ENCODE measurements at places on chromosomes 7 and 10.

DNA sequence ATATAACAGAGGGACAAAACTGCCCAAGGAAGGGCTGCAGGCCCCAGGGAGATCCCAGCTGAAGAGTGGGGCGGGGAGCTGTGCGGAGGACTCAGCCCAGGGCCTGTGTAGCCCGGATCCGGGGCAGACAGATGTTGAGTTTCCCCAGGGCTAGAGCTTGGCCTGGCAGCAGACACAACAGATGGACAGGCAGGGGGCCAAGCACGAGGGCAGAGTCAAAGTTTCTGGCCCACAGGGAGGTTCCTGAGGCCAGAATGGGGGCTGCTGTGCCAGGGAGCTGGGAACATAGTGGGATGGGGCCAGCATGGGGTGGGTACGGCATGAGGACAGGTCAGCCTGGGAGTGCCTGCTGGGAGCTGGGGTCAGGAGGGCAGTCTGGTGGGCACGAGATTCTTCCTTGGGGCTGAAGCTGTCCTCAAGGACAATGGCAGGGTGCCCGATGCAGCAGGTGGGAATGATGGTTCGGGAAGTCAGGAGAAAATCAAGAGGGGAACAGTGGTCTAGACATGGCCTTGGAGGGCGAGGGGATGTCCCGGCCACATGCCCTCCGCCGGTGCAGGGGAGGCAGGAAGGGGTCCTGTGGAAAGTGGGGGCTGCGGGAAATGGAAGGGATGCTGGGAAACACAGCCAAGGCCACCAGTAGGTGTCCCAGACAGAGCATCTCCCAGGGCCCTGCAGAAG is 519.1 kb upstream of the FOXK1 start:
- DNase-seq: no peak
- H3K4me1 ChIP-seq: no peaks in the 10 kb centered on the region
- no peaks in the 10 kb centered on the region for H3K36me3 ChIP-seq

GRCh38 chr7:156141941-156142340 is 329.7 kb upstream of the SHH start:
- no peaks in the 10 kb centered on the region for H3K4me1 ChIP-seq
- no peak for DNase-seq
- no peaks in the 10 kb centered on the region for H3K27me3 ChIP-seq
- H3K4me3 ChIP-seq: no peak overlapping the region

DNA sequence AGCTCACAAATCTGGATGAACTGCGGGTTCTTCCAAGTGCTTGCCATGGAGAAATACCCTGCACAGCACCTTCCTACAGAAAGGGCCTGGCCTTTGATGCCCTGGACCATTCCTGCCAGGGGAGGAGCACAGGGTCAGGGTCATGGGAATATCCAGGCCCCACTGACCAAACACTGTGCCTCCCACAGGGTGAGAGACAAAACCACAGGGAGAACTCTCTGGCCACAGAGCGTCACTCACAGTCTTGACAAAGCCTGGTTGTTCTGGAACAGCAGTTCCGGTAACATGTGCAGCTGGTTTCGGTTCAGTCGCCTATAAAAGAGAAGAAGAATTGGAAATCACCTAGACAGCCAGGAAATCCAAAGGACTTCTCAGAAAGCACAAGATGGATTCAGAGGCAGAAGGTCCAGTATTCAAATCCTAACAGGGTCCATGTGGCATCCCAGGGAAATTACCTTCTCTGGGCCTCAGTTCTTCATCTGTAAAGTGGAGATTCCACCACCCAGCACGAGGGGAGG is 28.1 kb downstream of the SLIT1 start:
- H3K4me3 ChIP-seq: no peak overlapping the region
- no peaks in the 10 kb centered on the region for H3K27me3 ChIP-seq
- DNase-seq: no peak
- H3K27ac ChIP-seq: no peak overlapping the region
- no peaks in the 10 kb centered on the region for H3K36me3 ChIP-seq
- H3K4me1 ChIP-seq: no peaks in the 10 kb centered on the region

DNA sequence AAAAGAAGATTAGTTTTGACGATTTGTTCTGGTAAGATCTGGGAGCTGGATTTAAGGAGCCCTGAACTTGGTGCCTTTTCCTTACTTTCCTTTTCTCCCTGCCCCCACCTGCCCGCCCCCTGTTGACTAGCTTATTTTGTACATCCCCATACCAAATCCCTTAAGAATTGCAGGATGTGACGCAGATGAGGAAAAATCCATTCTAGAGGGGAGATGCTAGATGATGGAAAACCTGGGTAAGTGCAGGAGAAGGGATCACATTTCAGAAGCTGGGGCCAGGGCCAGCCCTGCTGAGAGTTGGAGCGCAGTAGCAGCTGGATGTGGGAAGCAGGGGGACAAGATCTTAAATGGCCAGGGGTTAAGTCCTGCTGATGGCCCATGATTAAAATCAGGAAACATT is 93.9 kb downstream of the CCDC3 start:
- H3K36me3 ChIP-seq: no peaks in the 10 kb centered on the region
- DNase-seq: no peak
- H3K4me1 ChIP-seq: peaks cover 12% of the 10 kb centered on the region
- H3K27me3 ChIP-seq: no peaks in the 10 kb centered on the region
- no peak overlapping the region for H3K4me3 ChIP-seq
- no peak overlapping the region for H3K27ac ChIP-seq

DNA sequence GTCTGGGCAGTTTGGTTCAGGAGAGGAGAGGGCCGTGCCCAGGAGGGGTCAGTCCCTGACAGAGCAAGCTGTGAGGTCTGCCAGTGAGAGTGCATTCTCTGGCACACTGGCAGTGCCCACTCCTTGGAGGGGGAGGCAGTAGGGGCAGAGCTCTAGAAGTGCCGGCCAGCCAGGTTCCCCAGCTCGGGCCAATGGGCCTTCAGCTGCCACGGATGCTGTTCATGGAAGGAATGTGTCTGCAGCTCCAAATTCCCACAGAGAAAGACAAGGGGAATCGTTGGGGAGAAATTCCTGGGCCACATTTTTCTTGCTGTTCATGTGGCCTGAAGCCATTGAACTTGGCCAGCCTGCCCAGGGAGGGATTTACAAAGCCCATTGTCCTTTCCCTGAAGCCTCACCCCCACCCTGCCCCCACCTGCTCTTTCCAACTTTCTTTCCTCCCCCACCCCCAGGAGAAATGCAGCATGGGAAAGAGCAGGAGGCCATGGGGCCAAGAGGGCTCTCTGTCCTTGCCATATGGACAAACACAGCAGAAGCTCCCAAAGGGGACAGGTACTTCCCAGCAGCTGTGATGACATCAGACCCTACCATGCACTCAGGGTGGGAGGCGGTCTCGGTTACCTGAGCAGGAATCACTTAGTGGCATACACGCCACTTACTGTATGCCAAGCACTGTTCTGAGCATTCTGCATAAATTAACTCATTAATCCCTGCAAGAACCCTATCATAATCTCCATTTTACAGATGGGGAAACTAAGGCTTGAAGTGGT is 70.7 kb downstream of the ARHGAP22 start:
- DNase-seq: no peak
- H3K4me3 ChIP-seq: no peak overlapping the region
- no peaks in the 10 kb centered on the region for H3K4me1 ChIP-seq
- H3K36me3 ChIP-seq: no peaks in the 10 kb centered on the region

- no peaks in the 10 kb centered on the region for H3K4me1 ChIP-seq
- no peak for DNase-seq
- no peaks in the 10 kb centered on the region for H3K36me3 ChIP-seq
- no peak overlapping the region for H3K27ac ChIP-seq
- H3K27me3 ChIP-seq: no peaks in the 10 kb centered on the region
- no peak overlapping the region for H3K4me3 ChIP-seq
Measured at GRCh38 chr7:29132980-29133379, 13.4 kb downstream of the CPVL start.

- H3K27me3 ChIP-seq: no peaks in the 10 kb centered on the region
- no peak for DNase-seq
- H3K4me1 ChIP-seq: peaks cover 16% of the 10 kb centered on the region
- H3K36me3 ChIP-seq: no peaks in the 10 kb centered on the region
Measured at GRCh38 chr7:100515072-100515532, 23.9 kb upstream of the AGFG2 start.

DNA sequence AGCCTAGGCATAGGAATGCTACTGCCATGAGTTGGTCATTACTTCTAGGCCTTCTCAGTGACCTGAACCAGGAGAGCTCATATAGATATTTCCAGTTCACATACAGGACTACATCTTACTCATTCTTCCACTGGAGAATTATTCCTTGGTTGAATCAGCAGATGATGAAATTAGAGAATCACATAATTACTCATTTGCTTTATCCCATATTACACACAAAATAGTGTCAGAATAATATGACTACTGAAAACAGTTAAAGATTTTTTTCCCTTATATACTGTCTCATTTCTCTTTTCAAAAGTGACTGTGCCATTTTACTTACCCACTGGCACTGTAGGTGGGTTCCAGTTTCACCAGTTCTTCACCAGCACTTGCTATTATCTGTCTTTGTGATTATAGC is 18.5 kb downstream of the BMS1 start:
- no peak overlapping the region for H3K4me3 ChIP-seq
- H3K27me3 ChIP-seq: no peaks in the 10 kb centered on the region
- H3K36me3 ChIP-seq: no peaks in the 10 kb centered on the region
- DNase-seq: no peak
- no peak overlapping the region for H3K27ac ChIP-seq

- H3K4me1 ChIP-seq: no peaks in the 10 kb centered on the region
- H3K36me3 ChIP-seq: no peaks in the 10 kb centered on the region
Measured at GRCh38 chr7:68699090-68699711, 899.1 kb upstream of the AUTS2 start.

- no peaks in the 10 kb centered on the region for H3K4me1 ChIP-seq
- no peak for DNase-seq
- peaks cover 11% of the 10 kb centered on the region for H3K36me3 ChIP-seq
- H3K27ac ChIP-seq: no peak overlapping the region
- no peak overlapping the region for H3K4me3 ChIP-seq
Measured at GRCh38 chr7:102318482-102318971, 31.9 kb downstream of the SH2B2 start.

DNA sequence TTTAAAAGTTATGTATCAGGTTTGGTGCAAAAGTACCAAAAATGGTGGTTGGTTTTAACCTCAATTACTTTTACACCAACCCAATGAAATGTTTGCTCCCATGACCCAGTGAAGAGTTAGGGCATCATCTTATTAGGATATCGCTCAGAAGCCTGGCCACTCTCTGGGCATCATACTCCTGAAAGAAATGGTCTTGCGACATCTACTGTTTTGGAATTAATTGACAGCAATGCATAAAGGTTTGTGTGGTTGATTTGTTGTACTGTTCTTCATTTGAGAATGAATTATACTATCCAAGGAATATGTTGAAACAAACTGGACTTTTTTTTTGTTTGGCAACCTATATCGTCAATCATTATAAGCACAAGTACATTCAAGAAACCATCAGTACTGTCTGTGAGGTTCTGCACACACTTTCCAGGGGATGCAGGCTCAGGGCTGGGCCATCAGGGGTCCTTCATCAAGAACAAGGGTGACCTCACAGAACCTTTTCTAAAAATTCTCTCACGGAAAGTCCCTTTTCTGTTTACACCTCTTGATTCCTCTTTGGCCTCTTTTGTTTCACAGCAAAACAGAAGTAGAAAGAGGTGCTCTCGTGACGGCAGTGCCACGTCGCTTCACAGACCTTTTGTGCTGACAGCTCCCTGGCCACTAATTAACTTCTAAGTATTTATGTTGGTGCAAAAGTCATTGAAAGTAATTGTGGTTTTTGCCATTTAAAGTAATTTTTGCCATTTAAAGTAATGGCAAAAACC is 117.2 kb upstream of the KLF6 start:
- H3K27ac ChIP-seq: no peak overlapping the region
- H3K4me1 ChIP-seq: peaks cover 3% of the 10 kb centered on the region
- H3K4me3 ChIP-seq: no peak overlapping the region
- no peaks in the 10 kb centered on the region for H3K27me3 ChIP-seq
- DNase-seq: no peak

GRCh38 chr7:8161364-8161828 is 100.6 kb downstream of the ICA1 start:
- no peaks in the 10 kb centered on the region for H3K27me3 ChIP-seq
- no peaks in the 10 kb centered on the region for H3K36me3 ChIP-seq
- no peaks in the 10 kb centered on the region for H3K4me1 ChIP-seq
- no peak overlapping the region for H3K4me3 ChIP-seq

DNA sequence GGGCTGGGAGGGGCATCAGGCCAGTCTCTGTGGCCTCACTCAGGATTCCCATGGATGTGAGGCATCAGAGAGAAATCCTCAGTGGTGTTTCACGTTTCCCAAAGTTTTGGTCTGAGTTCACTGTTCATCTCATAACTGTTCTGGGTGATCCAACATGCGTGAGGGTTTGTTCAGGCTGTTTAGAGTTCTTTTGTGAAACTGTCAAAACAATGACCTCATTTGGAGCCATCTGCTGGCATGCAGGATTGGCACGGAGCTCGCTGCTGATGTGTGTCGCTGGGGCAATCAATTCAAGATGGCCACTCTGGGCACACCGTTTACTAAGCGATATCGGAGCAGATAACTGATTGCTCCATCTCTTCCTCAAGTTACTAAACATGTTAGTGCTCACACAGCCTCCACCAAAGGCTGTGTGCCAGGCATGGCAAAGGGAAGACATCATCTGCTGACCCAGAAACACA is 365.6 kb downstream of the WDR11 start:
- H3K27me3 ChIP-seq: no peaks in the 10 kb centered on the region
- no peak for DNase-seq
- H3K36me3 ChIP-seq: no peaks in the 10 kb centered on the region
- peaks cover 21% of the 10 kb centered on the region for H3K4me1 ChIP-seq

DNA sequence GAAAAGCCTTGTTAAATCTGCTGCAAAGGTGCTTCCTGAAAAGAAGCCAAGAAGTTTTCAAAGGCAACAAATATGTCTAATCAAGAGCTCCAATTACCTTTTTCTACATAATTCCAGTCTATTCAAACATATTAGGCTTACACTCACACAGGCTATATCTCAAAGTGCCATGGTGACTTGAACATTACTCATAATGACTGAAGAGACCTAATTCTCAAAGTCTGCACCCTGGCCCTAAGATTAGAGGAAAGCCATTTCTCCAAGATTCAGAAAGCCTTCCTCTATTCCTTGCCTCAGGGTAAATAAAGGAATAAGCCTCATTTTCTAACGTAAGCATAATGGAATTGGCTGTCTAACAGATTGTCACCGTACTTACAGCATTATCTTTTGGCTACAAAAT is 78.3 kb upstream of the THSD7A start:
- H3K4me3 ChIP-seq: no peak overlapping the region
- no peaks in the 10 kb centered on the region for H3K4me1 ChIP-seq
- DNase-seq: no peak
- H3K27me3 ChIP-seq: no peaks in the 10 kb centered on the region
- H3K27ac ChIP-seq: no peak overlapping the region

DNA sequence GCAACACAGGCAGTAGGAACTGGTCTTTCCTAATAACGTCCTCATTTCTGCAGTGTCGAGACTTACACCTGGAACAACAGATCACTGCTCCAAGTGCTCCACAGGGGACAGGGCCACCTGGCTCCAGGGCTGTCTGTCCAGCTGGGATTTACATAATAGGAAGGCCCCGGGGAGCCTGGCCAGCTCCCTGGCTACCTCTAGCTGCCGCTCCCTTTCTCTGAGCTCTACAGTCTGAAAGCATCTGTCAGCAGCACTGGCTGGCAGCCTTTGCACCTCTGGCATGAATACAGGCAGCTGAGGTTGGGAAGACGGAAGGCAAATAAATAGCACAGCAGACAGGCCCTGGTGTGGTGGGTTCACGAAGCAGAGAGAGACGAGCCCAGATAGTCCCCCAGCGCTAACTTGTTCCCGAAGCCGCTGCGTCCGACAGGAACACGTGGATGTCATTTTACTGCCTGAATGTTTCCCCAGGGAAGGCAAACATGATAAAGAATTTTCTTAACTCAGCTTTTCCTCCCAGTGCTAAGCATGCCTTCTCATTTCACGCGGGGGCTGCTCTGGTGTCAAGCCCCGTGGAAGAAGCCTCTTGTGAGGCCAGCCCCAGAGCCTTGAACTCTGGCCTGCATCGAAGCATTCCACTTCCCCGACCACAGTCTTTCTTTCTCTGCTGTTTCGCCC is 105.4 kb downstream of the ITIH5 start:
- no peak overlapping the region for H3K4me3 ChIP-seq
- H3K36me3 ChIP-seq: no peaks in the 10 kb centered on the region
- H3K27me3 ChIP-seq: no peaks in the 10 kb centered on the region
- H3K27ac ChIP-seq: peak overlapping the region; percentile 6
- DNase-seq: no peak
